ENCODE measurements at places on chromosomes 12 and 14. TPM values are rescaled to one million over a fixed set of nuclear protein-coding genes. Genes with fewer than 3 reads are reported as not detected.

HCAR3 gene
- 0.84 TPM for total RNA-seq

MYF5 gene
- not detected for total RNA-seq

RBP5 gene
- not detected for total RNA-seq

SP1 gene
- total RNA-seq: 67.7 TPM

DNA sequence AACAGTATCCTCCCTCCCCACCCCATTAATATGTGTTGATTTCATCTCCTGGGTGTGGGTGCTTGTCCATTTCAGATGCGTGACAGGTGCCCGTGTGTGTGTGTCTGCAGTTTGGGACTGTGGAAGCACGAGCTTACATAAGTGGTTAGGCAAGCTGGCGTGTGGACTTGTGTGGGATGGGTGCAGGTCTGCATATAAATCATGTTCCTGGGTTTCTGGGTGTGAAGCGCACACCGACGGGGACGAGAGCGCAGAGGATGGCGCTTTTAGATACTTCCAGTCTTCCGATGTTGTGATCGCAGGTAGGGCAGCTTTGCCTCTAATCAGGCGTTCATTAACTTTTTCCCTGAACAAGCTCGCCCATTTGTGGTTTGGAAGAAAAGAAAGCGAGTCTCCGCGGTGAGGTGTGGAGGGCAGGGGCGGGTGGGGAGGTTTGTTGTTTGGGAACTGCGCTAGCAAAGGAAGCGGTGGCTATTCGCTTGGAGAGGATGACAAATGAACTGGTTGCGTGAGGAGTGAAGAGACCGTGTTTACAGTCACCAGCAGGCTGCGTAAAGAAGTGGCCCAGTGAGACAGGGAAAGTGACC, 865 bp downstream of the RGS6 start:
- H3K4me3 ChIP-seq: peak overlapping the region; percentile 75
- no peaks in the 10 kb centered on the region for H3K36me3 ChIP-seq
- peak; percentile 57 for DNase-seq
- peaks cover 59% of the 10 kb centered on the region for H3K27me3 ChIP-seq

DNA sequence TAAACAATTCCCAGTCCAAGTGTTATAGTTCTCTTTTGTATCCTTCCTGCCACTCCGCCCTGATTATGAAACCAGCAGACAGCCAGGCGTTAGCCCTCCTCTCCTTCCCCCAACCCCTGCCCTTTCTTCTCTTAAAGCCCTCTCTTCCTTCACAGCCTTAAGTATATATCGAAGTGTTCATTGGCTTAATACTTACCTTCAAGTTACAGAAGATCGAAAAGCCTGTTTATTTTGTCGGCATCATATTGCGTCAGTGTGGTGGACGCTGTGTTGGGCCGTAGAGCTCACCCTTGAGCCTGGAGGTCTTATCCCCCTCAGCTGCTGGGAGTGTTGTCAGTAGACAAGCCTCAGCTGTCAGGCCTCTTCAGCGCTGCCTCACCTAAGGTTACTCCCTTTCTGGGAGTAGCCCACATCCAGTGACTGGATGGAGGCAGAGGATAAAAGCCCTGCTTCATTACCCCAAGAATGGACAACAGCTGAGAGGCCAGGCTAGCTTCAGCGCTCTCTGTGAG, 36.2 kb downstream of the CMAS start:
- no peak overlapping the region for H3K4me3 ChIP-seq
- no peaks in the 10 kb centered on the region for H3K36me3 ChIP-seq
- no peak for DNase-seq
- H3K4me1 ChIP-seq: no peaks in the 10 kb centered on the region
- no peak overlapping the region for H3K27ac ChIP-seq

GRCh38 chr12:93098077-93098476, 169.0 kb upstream of the EEA1 start:
- peak; percentile 90 for DNase-seq
- no peak overlapping the region for H3K27ac ChIP-seq
- no peak overlapping the region for H3K4me3 ChIP-seq
- no peaks in the 10 kb centered on the region for H3K27me3 ChIP-seq
- no peaks in the 10 kb centered on the region for H3K36me3 ChIP-seq

- H3K27me3 ChIP-seq: no peaks in the 10 kb centered on the region
- no peak overlapping the region for H3K4me3 ChIP-seq
- no peaks in the 10 kb centered on the region for H3K36me3 ChIP-seq
- no peaks in the 10 kb centered on the region for H3K4me1 ChIP-seq
- DNase-seq: no peak
- H3K27ac ChIP-seq: no peak overlapping the region
These were observed 794.3 kb upstream of the NOVA1 start for GRCh38 chr14:27392153-27392552.

DNA sequence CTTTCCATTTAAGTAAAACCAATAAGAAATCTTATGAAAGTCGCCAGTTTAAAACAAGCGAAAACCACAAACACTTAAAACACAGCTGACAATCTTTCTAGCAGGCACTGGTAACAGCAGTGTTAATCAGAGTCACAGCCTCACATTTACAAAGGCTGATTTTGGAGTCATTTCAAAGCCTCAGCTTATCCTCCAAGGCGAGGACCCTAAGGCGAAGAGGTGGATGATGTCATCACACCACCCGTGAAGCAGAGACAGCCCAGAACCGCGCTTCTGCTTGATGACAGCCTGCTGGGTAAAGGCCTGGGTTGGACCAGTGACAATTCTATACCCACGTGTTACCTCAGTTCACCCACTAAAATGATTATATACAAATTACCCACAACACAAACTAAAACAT, 10.1 kb downstream of the GOLGA3 start:
- no peak overlapping the region for H3K27ac ChIP-seq
- H3K4me3 ChIP-seq: no peak overlapping the region
- no peaks in the 10 kb centered on the region for H3K4me1 ChIP-seq
- peaks cover 58% of the 10 kb centered on the region for H3K36me3 ChIP-seq

DNA sequence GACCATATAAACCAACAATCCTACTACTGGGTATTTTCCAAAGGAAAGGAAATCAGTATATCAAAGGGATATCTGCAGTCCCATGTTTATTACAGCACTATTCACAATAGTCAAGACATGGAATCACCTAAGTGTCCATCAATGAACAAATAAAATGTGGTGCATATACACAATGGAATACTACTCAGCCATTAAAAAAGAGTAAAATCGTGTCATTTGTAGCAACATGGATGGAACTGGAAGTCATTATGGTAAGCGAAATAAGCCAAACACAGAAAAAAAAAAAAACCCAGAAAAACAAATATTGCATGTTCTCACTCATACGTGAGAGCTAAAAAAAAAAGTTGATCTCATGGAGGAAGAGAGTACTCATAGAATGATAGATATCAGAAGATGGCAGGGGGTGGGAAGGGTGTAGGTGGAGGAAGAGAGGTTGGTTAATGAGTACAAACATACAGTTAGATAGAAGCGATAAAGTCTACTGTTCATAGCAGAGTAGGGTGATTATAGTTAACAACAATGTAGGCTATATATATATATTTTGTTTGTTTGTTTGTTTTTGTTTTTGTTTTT, 49.3 kb downstream of the BCAT1 start:
- peak overlapping the region; percentile 26 for H3K27ac ChIP-seq
- no peak for DNase-seq
- H3K4me3 ChIP-seq: peak overlapping the region; percentile 3
- peaks cover 5% of the 10 kb centered on the region for H3K27me3 ChIP-seq

DNA sequence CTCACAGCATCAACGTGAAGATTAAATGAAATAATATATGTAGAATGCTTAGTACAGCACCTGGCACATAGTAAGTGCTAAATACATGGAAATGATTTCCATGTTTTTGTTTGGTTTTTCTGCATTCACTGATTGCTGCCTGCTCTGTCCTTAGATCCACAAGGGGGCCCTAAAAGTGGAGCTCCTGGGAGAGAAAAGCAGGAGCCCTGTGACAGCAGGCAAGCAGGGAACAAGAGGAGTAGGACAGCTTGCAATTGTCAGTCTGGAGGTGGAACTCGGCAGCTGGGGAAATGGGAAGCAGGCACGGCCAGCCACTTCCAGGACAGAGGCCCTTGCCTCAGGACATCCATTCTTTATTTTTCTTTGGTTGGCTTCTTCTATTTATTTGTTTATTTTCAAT, 292.9 kb downstream of the BMP4 start:
- H3K27me3 ChIP-seq: no peaks in the 10 kb centered on the region
- no peak for DNase-seq
- no peak overlapping the region for H3K4me3 ChIP-seq
- H3K27ac ChIP-seq: no peak overlapping the region
- no peaks in the 10 kb centered on the region for H3K4me1 ChIP-seq
